ENCODE measurements at places on chromosomes 16 and 17.
A peak's percentile ranks its signal among the peaks of the same experiment; 100 is the strongest.

DNA sequence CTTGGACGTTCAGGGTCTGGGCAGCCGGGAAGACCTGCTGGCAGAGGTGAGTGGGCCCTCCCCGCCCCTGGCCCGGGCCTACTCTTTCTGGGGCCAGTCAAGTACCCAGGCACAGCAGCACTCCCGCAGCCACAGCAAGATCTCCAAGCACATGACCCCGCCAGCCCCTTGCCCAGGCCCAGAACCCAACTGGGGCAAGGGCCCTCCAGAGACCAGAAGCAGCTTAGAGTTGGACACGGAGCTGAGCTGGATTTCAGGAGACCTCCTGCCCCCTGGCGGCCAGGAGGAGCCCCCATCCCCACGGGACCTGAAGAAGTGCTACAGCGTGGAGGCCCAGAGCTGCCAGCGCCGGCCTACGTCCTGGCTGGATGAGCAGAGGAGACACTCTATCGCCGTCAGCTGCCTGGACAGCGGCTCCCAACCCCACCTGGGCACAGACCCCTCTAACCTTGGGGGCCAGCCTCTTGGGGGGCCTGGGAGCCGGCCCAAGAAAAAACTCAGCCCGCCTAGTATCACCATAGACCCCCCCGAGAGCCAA is 8.6 kb upstream of the ABCC3 start:
- peak; percentile 86 for DNase-seq

GRCh38 chr17:73519714-73520368 is 124.4 kb downstream of the SDK2 start:
- no peak for DNase-seq

- no peak for DNase-seq
These were observed 89.5 kb downstream of the MARF1 start for GRCh38 chr16:15553313-15554088.

DNA sequence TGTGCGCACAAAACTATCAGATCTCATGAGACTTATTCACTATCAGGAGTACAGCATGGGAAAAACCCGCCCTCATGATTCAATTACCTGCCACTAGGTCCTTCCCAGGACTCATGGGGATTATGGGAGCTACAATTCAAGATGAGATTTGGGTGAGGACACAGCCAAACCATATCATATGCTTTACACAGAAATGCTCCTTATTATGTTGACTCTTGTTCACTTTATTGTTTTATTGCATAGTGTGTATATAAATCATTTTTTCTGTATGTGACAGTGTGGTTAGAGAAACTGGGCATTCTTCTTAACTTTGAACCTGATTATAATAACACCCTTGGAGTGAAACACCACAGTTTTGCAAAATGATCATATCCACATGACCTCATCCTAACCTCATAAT is 212.8 kb upstream of the TNRC6C start:
- DNase-seq: no peak

- no peak for DNase-seq
These were observed 457.9 kb downstream of the SLC39A11 start for GRCh38 chr17:72634621-72635020.

DNA sequence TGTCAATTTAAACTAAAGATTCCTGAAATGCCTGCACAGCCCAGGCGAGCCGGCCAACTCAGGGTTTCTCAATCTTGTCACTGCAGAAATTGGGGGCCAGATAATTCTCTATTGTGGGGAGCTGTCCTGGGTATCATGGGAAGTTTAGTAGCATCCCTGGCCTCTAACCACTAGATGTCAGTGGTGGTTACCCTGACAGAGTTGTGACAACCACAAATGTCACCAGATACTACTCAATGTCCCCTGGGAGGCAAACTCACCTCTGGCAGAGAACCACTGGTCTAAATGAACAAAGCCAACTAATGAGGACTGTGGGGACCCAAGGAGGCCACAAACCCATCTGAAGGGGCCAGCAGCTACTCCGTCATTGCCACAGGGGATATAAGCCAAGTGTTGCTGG is 90.9 kb downstream of the MYH11 start:
- peak; percentile 81 for DNase-seq

GRCh38 chr16:84942786-84943185 is 68.5 kb downstream of the ZDHHC7 start:
- no peak for DNase-seq
